ENCODE measurements at places on chromosomes 4 and X.
A peak's percentile ranks its signal among the peaks of the same experiment; 100 is the strongest.

GRCh38 chrX:29295987-29296680, 708.9 kb downstream of the IL1RAPL1 start:
- no peak overlapping the region for H3K4me3 ChIP-seq
- no peaks in the 10 kb centered on the region for H3K36me3 ChIP-seq
- DNase-seq = peak; percentile 50
- no peaks in the 10 kb centered on the region for H3K27me3 ChIP-seq

DNA sequence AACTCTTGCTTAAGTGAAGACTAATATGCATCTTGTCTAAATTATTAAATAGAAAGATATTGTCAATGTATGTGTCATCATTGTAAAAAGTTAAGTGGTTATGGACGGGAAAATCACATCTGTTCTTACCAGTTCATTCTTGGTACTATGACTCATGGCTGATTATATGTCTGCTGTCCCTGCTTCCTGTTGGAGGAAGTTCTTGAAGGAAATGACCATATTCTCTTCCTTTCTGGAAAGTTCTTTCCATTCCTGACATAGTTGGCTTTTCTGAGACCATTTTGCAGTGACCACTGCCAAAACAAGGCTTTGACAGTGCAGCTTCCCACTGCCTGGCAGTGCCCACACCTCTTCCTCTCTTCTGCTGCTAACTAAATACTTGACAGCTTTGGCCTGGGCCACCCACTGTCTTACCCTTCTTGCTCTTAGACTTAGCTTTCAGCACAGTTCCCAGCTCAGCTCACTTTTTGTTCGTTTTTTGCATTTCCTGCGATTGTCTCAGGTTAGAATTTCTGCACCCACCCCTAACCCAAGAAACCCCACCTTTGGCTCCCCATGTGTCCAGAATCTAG, 13.2 kb upstream of the CLDN24 start:
- no peaks in the 10 kb centered on the region for H3K27me3 ChIP-seq
- peaks cover 11% of the 10 kb centered on the region for H3K4me1 ChIP-seq
- peak; percentile 96 for DNase-seq
- no peak overlapping the region for H3K4me3 ChIP-seq
- H3K27ac ChIP-seq = peak overlapping the region; percentile 92

DNA sequence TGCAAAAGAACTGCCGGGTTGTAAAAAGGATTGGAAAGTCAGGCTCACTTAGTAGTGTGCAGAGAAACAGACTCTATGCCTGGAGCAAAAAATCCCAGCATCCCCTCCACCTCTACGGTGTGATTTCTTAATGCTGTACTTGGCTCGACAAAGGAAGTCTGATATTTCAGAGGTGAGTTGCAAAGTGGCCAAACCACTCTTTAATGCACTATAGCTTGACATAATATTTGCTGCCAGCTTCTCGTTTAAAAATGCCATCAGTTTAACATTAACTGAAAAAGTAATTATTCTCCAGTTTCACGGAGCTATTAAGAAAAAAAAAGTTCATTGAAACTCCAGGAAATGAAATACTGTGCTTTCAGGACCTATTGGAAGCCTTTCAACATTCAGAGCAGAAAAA, 448.3 kb upstream of the ZFP42 start:
- no peaks in the 10 kb centered on the region for H3K36me3 ChIP-seq
- peak overlapping the region; percentile 16 for H3K4me3 ChIP-seq
- H3K27me3 ChIP-seq = no peaks in the 10 kb centered on the region
- H3K27ac ChIP-seq = no peak overlapping the region

- H3K4me1 ChIP-seq = no peaks in the 10 kb centered on the region
- H3K4me3 ChIP-seq = no peak overlapping the region
- H3K36me3 ChIP-seq = no peaks in the 10 kb centered on the region
- peak; percentile 12 for DNase-seq
- no peak overlapping the region for H3K27ac ChIP-seq
Observed at GRCh38 chrX:16250296-16250695, 83.0 kb downstream of the MAGEB17 start.

DNA sequence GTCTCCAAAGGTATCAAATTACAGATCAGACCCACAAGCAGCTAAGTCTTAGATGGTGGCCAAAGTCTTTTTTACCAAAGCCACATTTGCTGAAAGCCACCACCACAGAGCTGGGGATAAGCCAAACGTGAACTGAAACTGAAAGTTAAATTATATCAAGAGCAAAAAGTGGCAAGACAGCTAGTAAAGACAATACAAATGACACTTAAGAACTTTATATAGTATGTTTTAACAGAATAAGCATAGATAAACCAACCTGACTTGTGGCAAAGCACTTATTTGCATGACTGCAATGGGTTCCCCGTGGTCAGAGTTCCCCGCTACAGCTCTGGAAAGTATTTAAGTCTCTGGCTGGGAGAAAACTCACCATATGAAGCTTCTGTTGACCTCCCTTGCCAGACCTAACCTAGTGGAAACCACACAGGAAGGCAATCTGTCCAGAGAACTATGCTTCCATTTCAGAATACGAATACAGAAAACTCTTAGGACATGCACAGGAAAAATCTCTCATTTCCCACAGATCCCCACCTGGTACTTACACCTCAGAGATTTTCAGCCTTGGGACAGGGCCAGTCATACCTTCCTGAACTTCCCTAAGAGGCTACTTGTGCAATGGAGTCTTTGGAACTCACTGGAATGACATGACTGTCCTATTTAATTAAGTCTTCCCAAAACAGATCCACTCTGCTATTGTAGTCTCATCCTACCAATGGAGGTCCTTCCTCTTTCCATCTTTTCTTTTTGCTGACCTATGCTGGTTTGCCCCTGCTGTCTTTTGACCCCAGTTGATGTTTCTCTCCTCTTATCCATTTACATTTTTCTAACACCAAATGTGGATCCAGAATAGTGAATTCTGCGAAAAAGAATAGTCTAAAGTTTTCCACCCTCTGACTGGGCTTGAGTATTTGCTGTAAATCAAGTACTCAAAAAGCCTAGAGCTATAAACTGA, 225.1 kb downstream of the NR3C2 start:
- H3K36me3 ChIP-seq = no peaks in the 10 kb centered on the region
- no peaks in the 10 kb centered on the region for H3K4me1 ChIP-seq
- H3K4me3 ChIP-seq = peak overlapping the region; percentile 22

DNA sequence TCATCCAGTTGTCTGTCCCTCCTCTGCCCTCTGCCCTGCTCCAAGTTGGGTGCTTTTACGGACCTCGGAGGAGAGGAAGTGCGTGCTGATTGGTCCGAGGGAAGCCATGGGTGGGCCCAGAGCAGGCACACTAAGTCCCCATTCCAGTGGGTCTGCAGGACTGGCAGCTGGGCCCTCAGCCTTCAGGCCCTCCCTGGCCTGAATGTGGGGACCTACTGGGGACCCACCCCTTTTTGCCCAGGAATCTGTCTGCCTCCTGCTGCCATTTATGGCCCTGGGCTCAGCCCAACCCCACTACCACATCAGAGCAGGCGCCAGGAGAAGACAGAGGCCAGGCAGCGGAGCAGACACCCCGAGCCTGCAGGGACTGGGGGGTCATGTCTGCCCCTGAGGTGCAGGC, 169.6 kb downstream of the TEX13A start:
- no peaks in the 10 kb centered on the region for H3K4me1 ChIP-seq
- H3K36me3 ChIP-seq = no peaks in the 10 kb centered on the region
- H3K27me3 ChIP-seq = no peaks in the 10 kb centered on the region
- no peak overlapping the region for H3K27ac ChIP-seq

DNA sequence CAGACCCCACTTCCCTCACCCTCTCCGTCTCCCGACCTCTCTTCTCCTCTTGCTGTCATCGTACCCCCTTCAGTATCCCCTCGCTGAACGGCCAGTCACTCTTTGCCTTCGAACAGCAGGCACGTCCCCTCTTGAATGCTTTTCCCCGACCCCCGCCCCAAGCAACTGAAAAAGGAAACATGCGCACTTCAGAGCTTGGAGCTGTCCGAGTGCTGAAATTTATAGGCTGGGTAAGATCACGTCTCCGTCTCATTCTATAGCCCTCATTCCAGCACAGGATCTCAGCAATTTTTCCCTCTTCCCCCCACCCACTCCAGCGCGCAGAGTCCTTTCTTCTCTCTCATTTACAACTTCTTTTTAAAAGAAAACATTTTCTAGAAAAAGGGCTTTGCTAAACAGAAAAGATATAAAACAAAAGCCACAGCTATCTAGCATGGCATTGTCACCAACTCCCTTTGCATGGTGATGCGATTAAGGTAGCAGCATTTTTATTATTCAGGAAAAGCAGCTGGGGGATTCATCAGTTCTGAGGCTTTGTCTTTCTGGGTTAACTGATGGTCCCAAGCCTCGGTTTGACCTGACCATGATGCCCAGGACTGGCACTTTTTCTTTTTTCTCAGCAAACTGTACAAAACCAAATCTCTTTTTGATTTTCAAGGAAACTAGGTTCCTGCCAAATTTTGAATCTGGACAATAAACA, at the start of gene GLRA2:
GLRA2 (plus strand) TSS at position 247 of the 700 bp plus-strand sequence. CDS start 522 bp downstream, outside the sequence.
- peak; percentile 24 for DNase-seq
- no peaks in the 10 kb centered on the region for H3K27me3 ChIP-seq
- no peak within 1 kb of the TSS for H3K4me3 ChIP-seq
- no peaks in the 10 kb centered on the region for H3K4me1 ChIP-seq

GRCh38 chr4:10173037-10173753, 56.6 kb upstream of the WDR1 start:
- peak; percentile 23 for DNase-seq
- H3K27ac ChIP-seq = no peak overlapping the region
- H3K27me3 ChIP-seq = no peaks in the 10 kb centered on the region
- H3K4me3 ChIP-seq = no peak overlapping the region
- H3K36me3 ChIP-seq = no peaks in the 10 kb centered on the region

- no peaks in the 10 kb centered on the region for H3K36me3 ChIP-seq
- H3K27me3 ChIP-seq = no peaks in the 10 kb centered on the region
- H3K4me1 ChIP-seq = peaks cover 14% of the 10 kb centered on the region
- no peak overlapping the region for H3K4me3 ChIP-seq
Observed at GRCh38 chrX:47577901-47578300, 4.3 kb upstream of the TIMP1 start.

DNA sequence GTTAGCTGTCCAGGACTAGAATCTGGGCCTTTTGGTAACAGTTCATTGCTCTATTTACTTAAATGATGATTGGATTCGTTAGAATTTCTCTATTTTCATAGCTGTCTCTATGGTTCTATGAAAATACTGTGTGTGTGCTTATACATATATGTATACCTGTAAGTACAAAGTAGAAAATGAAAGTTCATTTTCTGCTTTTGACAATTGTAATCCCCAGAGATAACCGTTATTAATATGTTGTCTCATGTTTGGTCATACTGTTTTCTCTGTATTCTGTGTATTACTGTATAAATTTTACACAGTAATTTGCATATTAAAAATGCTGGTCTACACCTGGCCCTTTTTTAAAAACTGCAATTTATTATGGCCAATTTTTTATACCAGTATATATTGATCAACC, 55.4 kb downstream of the CLCN3 start:
- no peak overlapping the region for H3K4me3 ChIP-seq
- DNase-seq = no peak
- H3K4me1 ChIP-seq = no peaks in the 10 kb centered on the region
- H3K27ac ChIP-seq = no peak overlapping the region
- H3K36me3 ChIP-seq = no peaks in the 10 kb centered on the region

Measured in fibroblast of lung (primary cell).